ENCODE measurements at places on chromosomes 5 and 9.

GRCh38 chr9:115133649-115134048 lies 15.7 kb upstream of the TNC start:
- DNase-seq: no peak

DNA sequence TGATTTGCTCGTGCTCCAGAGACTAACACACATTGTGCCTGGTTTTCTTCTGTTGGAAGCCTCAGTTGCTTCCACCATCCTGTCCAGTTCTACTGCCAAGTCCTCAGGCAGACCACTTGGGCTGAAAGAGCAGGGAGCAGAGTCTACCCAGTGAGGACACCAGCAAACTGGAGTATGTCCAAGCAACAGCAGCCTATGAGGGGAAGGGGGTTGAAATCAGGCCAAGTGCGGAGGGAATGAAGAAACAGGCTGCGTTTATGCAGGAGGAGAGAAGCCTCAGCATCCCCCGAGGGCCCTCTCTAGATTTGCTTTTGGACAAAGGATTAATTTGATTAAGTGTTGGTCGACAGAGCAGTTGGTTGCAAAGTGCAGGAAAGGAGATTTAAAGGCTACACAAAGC lies 14.5 kb downstream of the DOCK2 start:
- no peak for DNase-seq

DNA sequence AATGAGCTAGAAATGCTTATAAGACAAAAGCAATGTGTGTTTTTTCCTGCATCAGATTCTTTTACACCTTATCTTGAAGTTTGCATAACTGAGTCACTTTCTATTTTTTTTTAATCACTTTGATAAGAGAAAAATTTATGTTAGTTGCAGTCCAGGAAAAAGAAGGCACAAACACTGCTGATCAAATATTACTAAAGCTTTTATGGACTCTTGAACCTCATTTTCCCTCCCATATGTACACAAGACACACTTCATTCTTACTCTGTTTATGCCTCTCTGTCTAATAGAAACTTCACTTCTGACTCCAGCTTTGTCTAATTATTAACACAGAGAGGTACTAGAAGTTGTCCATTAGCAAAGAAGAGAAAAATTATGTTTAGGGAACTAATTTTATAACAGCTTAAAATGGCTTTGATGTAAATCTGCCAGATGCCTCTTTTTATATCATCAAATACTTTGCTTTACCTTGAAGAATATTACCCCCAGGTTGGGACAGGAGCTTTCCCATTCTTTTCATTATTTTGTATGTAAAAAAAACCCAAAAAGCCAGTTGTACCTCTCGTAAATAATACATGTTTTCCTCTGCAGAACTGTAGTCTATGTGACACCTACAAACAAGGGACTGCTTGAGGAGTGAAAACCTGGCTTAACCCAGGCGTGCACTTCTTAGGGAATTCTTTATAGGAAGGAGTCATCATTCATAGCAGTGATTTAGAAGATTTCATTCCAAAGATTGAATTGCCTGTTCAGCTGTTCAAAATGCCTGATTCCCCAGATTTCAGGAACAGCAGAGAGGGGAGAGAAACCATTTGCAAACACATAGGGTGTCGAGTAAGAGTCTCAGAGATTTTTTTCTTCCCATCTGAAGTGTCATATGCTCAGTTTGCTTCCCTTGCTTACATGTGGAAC lies 72.6 kb downstream of the DAPK1 start:
- no peak for DNase-seq

GRCh38 chr9:110615498-110615897 lies 36.0 kb upstream of the SVEP1 start:
- no peak for DNase-seq

GRCh38 chr9:98083061-98083501 lies 26.5 kb downstream of the NANS start:
- no peak for DNase-seq

- no peak for DNase-seq
These were observed 165.1 kb downstream of the TLR4 start for GRCh38 chr9:117869287-117869686.

GRCh38 chr9:83599071-83599470 lies 23.9 kb upstream of the IDNK start:
- no peak for DNase-seq

- DNase-seq: no peak
These were observed 90.4 kb downstream of the MVB12B start for GRCh38 chr9:126417043-126417442.

- DNase-seq: peak; percentile 82
These were observed 3.6 kb downstream of the SIGMAR1 start for GRCh38 chr9:34633851-34634550.

- no peak for DNase-seq
These were observed 23.3 kb downstream of the TNFSF8 start for GRCh38 chr9:114906922-114907571.

GRCh38 chr5:22471154-22471553 lies 382.0 kb downstream of the CDH12 start:
- DNase-seq: no peak

GRCh38 chr5:166979307-166979895 lies 1312.0 kb upstream of the WWC1 start:
- DNase-seq: no peak

- peak; percentile 31 for DNase-seq
These were observed 32.0 kb upstream of the DMRT2 start for GRCh38 chr9:1018121-1018520.

GRCh38 chr9:28264368-28264767 lies 691.1 kb upstream of the C9orf72 start:
- no peak for DNase-seq

DNA sequence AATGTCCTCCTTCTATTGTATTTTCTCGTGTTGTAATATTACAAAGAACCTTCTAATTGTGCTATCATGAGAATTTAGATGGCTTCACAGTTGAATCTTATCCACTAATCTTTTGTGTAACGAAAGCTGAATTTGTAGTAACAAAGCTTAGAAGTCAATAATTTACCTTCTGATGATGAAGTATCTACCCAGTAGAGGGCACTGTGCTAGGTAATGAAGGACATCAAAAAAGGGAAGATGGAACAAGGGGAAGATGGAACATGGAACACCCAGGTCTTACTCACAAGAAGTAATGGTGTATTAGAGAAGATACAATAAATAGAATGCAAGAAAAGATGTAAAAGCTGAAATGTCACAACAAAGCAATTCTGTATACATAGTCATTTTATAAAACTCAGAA lies 131.0 kb upstream of the CCNG1 start:
- peak; percentile 49 for DNase-seq

DNA sequence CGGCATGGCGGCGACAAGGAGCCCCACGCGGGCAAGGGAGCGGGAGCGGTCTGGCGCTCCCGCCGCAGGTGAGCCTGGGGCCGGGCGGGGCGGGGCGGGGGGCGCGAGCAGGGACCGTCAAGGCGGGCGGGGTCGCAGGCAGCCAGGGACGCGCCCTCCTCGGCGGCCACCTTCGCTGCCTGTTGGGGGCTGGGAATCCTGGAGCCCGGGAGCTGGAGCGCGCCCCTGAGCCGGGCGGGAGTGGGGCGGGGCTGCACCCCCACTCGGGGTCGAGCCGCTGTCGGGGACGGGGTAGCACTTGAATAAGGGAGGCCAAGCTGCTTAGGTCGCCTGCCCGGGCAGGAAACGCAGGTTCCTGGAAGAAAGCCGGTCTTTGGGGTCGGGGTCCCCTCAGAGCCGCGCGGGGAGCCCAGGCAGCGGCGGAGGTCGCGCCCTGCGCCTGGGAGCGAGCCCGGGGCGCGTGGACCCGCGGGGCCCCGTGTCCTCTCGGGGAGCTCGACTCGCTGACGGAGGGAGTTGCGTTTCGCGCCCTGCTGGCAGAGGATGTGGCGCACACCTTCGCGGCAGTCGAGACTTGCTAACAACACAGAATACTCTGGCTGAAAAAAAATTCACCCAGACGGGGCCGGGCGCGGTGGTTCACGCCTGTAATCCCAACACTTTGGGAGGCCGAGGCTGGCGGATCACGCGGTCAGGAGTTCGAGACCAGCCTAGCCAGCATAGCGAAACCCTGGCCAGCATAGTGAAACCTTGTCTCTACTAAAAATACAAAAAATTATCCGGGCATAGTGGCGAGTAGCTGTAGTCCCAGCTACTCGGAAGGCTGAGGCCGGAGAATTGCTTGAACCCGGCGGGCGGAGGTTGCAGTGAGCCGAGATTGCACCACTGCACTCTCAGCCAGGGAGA lies 552 bp downstream of the OTULINL start:
- no peak for DNase-seq

DNA sequence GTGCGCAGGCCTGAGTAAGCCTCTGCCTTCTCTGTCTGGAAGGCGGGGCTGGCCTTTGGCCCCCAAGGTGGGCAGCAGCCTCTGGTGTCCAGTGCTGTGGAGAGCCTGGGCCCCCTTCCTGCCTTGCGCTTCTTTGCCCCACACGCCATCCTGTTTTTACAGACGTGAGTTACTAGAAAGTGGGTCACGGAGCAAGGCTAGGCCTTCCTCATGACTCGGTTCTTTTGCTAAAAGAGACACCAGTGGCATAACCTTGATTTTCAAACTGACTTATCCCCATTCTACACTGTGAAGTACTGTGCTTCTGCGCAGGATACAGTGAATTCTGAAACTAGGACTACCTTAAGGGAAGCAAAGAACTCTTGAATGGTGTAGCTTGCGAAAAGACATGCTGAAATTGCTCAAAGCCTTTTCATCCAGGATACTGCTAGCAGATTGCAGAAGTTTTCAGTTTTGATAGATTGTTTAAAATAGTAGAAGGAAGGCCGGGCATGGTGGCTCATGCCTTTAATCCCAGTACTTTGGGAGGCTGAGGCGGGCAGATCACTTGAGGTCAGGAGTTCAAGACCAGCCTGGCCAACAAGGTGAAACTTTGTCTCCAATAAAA lies 7.2 kb downstream of the ROPN1L start:
- no peak for DNase-seq

DNA sequence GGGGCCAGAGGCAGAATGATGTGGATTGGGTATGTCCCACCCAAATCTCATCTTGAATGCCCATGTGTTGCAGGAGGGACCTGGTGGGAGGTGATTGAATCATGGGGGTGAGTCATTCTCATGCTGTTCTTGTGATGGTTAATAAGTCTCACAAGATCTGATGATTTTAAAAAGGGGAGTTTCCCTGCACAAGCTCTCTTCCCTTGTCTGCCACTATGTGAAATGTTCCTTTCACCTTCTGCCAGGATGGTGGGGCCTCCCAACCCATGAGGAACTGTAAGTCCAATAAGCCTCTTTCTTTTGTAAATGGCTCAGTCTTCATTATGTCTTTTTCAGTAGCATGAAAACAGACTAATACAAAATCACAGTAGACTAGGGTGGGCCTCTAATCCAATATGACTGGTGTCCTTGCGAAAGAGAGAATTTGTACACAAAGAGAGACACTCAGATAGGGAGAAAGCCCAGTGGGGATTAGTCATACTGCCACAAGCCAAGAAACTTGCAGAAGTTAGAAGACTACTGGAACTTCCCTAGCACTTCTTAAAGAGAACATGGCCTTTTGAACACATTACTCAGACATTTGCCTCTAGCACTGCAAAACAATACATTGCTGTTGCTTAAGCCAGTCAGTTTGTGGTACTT lies 68.4 kb downstream of the ANXA1 start:
- no peak for DNase-seq

GRCh38 chr9:115137526-115137925 lies 19.6 kb upstream of the TNC start:
- no peak for DNase-seq

DNA sequence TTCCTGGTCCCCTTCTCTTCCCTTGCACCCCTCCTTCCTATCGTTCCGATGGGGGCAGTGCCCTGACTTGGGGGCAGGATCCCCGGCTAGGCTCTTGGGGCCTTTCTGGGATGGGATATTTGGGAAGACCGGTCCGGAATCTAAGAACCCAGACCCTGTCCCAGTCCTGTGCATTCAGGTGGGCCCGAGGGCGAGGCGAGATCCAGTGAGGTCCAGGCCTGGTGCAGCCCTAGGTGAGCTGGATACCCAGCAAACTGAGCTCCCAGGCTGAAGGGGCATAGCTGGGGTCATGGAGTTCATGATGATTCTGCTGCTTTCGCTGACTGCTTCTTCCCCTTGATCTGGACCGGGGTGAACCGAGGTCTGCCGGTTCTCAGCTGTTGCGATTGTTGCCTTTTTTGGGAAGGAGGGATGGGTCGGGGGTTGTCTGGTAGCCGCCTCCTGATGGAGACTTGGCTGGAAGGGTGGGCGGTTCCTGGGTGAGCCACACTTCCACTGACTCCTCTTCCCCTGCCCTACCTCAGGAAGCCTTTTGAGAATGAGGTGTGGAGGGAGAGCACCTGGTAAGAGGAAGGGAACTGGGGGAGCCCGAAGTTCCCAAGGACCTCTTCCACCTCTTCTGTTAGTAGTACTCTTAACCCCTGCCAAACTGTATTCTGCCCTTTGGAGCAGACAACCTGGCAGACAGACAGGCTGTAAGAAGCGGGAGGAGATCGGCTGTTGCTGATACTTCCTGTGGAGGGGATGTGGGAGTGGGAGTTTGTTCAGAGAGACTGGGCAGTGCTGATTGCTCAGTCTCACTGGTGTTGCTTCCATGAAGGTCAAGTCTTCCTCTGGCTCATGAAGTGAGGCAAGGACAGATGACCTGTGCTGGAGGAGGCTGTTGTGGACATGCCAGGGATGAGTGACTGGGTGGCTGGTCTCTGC lies 1.0 kb downstream of the LRRC8A start:
- DNase-seq: no peak

GRCh38 chr9:134210511-134210907 lies 46.1 kb upstream of the RNU6ATAC start:
- no peak for DNase-seq

- DNase-seq: no peak
These were observed 263.4 kb upstream of the SLC30A5 start for GRCh38 chr5:68830377-68830898.

DNA sequence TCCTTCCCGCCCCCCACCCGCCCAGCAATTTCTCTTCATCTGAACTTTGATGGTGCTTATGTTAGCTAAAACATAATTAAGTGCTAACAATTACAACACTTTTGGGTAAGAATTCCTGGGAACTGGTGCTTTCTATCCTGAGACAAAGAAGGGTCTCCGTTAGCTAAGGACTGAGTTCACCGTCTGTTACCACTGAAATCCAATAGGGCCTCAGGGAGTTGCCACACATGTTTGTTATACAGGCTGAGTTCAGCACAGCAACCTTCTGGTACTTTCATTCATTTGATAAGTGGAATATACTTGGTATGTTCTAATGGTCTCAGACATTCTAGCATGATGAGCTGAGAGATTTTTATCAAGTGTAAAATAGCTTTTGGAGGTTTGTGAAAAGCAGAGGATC lies 437.9 kb downstream of the EFNA5 start:
- DNase-seq: no peak

- DNase-seq: no peak
These were observed at the start of gene CANX for GRCh38 chr5:179698935-179699615. Gene CANX (plus strand): TSS chr5:179698967. CDS start chr5:179705682, 6,715 bp downstream.

- no peak for DNase-seq
These were observed 66.9 kb downstream of the SEMA4D start for GRCh38 chr9:89430995-89431394.

- DNase-seq: no peak
These were observed 721 bp upstream of the MAML1 start for GRCh38 chr5:179731791-179732411.

GRCh38 chr5:69504036-69504435 lies 11.4 kb downstream of the OCLN start:
- DNase-seq: no peak

GRCh38 chr9:35705836-35706430 lies 16.2 kb upstream of the TPM2 start:
- no peak for DNase-seq

- DNase-seq: no peak
These were observed 122.5 kb downstream of the RFX3 start for GRCh38 chr9:3403315-3403714.

GRCh38 chr5:178111925-178112324 lies 1.4 kb upstream of the N4BP3 start:
- DNase-seq: no peak
